GM12864 (cell line): ENCODE measurements at places on chromosomes 16 and 17.
A peak's percentile ranks its signal among the peaks of the same experiment; 100 is the strongest.

- DNase-seq, result no peak
Measured at GRCh38 chr16:84308120-84308519, 13.4 kb downstream of the WFDC1 start.

- no peak for DNase-seq
Measured at GRCh38 chr17:50642071-50642721, 7.5 kb downstream of the ABCC3 start.

DNA sequence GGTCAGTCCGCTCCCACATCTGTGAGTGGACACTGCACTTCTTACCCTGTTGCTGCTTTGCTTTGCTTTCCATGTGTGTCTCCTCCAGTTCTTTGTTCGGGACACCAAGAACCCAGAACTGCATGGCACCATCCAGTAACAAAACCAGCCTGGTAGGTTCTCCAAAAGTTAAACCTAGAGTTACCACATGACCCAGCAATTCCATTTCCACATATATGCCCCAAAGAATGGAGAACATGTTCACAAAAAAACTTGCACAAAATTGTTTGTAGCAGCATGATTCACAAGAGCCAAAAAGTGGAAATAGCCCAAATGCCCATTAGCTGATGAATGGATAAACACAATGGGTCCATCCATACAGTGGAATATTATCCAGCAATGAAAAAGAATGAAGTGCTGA, 10.3 kb upstream of the CCL22 start:
- no peak for DNase-seq

- no peak for DNase-seq
Measured at GRCh38 chr17:56675876-56676660, 82.6 kb downstream of the NOG start.

- DNase-seq, result no peak
Measured at GRCh38 chr17:21285164-21286065, 904 bp downstream of the MAP2K3 start.

DNA sequence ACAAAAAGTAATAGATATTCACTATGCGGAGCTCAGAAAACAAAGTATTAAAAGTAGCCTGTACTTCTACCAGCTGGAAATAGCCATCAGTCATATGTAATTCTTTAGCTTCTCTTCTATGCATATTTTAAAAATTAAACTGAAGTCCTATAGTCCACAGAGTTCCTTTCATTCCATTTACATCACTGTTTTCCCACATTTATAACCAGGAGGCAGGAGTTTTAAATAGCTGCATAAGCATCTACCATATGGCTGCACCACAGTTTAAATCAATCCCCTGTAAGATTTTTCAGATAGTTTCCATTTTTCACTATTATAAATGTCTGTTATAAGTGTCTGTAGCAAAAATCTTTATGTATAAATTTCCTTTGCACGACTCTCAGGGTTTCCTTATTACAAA, 45.1 kb downstream of the ZFHX3 start:
- DNase-seq, result no peak

DNA sequence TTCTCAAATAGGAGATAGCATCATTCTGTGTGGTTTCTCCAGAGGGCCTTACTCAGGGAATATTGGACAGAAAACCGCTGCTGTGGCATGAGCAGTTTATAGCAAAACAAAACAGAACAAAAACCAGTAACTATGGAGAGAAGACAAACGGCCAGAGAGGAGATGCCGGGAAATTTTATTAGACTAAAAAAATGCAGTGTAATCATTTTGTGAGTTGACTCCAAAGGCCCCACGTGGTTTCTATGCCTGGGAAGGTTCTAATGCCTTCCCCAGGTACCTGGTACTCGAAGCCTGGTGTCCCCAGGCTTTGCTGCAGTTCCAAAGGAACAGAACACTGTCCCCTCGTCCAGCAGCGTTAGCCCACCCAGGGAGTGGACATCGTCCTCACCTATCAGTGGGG, 12.9 kb upstream of the CACNG5 start:
- no peak for DNase-seq

GRCh38 chr17:47674499-47674898, 19.5 kb upstream of the TBKBP1 start:
- no peak for DNase-seq

DNA sequence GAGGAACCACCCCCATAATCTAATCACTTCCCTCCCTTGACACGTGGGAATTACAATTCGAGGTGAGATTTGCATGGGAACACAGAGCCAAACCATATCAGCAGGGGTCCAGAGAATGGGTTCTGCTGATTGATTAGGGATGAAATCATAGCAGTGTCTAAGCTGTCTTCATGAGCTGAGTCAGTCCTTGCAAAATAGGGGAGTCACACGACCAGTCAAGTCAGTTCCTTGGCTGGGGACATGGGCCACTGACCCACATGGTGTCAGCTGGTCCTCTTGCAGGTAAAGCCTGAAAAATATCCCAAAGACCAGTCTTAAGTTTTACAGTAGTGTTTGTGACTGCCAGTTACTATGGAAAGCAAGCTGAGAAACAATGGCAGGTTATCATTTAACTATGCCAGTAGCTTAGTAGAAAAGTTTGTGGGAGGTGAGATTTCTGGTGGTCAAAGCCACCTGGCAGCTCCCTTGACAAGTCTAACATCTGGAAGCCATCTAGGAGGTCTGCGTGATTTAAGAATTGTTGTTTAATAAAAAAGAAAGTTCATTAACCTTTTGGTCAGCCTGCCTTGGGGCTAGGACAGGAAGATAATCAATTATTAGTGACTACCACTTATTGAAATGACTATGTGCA, 15.7 kb upstream of the ATF7IP2 start:
- no peak for DNase-seq

DNA sequence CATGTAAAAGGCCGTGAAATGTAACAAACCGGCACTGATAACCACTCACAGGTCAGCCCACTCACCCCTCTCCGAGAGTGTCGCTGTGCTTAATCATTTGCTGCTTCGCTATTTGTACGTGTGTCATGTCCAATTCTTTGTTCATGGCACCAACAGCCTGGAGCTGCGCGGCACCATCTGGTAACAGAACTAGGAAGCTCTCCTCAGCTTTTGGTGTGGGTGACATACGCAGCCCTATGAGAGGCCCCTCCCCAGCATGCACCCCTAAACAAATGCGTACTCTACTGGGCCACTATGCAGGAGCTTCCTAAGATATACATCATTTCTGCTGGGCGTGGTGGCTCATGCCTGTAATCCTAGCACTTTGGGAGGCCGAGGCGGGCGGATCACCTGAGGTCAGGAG, 2.3 kb upstream of the PECAM1 start:
- no peak for DNase-seq

GRCh38 chr17:44197980-44198720, 1.5 kb downstream of the ATXN7L3 start:
- peak; percentile 55 for DNase-seq

- DNase-seq, result no peak
Measured at GRCh38 chr17:52032454-52032853, 126.1 kb downstream of the CA10 start.

DNA sequence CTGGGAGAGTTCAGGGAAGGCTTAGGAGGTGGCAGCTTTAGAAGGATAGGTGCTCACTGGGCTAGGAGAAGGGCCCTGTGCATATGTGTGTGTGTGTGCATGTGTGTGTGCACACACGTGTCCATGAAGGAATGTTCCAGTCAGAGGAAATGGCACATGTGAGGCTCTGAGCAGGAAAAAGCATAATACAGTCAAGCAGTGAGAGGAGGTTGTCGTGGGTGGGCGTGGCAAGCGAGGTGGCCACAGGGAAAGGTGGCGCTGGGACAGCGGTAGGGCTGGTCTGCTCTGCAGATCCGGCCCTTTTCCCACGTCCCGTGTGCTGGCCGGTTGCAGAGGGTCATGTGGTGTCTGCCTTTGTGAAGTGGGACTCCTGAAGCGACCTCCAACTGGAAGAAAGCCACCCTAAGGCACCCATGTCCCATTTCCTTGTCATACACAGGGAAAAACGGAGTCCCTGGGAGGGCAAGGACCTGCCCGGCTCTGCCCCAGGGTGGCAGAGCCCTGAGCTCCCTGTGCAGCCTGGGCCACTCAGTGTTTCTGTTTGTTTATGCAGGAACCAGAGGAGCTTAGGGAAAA, 40.1 kb downstream of the NT5M start:
- DNase-seq, result no peak

GRCh38 chr16:28106467-28107215, 43.1 kb upstream of the GSG1L start:
- DNase-seq, result no peak

DNA sequence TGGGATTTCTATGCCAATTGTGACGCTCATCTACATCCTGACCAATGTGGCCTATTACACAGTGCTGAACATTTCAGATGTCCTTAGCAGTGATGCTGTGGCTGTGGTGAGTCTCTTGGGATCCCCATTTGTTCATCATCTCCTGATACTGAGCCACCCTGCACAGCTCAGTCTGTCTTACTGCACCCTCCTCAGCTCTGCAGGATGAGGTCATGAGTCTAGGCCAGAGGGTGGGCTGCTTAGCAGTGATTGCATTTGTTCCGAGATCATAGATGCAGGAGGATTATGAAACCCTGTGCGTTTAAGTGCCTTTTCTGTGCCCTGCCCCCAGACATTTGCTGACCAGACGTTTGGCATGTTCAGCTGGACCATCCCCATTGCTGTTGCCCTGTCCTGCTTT, 19.5 kb downstream of the SLC7A6OS start:
- no peak for DNase-seq

GRCh38 chr17:17352836-17353624, 49.9 kb downstream of the NT5M start:
- no peak for DNase-seq

DNA sequence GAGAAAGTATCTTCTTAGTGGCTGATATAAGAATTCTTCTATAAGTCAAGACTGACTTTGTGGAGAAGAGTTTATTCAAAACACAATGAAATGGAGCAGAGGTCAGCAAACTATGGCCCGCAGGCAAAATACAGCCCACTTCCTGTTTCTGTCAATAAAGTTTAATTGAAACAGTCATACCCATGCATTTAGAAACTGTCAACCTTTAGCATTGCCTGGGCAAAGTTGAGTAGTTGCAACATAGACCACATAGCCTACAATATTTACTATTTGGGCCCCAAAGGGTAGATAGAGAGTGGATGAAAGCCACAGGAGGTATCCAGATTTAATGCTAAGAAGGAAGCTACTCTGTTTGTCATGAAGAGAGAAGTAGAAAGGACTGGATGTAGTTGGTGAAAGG, 38.0 kb downstream of the ACSM2B start:
- DNase-seq, result no peak

GRCh38 chr16:80034469-80034826, 433.9 kb upstream of the MAF start:
- no peak for DNase-seq

DNA sequence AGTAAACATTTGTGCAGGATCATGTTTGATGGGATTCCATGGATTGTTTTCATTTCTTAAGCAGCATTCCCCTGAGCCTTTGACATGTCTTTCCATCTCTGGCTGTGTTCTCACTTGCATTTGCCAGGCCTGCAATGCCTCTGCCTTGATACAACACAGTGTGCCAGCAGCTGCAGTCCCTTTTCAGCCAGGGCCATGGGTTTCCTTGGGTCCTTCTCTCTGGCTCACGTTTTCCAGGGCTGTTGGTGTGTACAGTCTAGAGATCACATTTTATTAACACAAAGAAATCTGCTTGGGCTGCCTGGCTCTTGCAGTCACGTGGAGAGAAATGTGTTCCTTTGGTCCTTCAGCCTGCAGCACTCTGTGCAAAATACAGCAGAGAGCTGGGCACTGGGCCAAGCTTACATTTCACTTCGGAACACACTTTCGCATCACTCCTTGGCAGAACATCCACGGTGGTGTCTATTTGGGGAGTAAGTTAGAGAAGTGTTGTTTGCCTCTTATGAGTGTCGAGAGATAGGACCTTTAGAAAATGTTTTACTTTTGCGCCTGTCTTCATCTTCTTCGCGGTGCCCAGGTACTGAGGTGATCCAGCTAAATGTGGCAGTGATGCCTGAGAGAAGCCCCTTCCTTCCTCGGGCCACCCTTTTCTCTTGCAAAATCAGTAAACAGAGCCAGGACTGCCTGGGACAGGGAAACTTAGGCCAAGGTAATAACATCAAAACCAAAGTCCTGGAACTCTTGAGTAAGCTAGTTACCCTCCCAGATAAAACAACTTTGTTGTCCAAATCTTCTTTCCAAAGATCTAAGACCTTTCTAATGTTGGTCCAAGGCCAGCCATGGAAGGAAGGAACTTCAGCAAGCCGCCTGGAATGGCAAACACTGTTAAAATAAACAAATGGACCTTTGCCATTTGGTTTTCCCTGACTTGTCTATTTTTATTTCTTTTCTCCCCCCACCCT, 20.9 kb downstream of the HLF start:
- no peak for DNase-seq

DNA sequence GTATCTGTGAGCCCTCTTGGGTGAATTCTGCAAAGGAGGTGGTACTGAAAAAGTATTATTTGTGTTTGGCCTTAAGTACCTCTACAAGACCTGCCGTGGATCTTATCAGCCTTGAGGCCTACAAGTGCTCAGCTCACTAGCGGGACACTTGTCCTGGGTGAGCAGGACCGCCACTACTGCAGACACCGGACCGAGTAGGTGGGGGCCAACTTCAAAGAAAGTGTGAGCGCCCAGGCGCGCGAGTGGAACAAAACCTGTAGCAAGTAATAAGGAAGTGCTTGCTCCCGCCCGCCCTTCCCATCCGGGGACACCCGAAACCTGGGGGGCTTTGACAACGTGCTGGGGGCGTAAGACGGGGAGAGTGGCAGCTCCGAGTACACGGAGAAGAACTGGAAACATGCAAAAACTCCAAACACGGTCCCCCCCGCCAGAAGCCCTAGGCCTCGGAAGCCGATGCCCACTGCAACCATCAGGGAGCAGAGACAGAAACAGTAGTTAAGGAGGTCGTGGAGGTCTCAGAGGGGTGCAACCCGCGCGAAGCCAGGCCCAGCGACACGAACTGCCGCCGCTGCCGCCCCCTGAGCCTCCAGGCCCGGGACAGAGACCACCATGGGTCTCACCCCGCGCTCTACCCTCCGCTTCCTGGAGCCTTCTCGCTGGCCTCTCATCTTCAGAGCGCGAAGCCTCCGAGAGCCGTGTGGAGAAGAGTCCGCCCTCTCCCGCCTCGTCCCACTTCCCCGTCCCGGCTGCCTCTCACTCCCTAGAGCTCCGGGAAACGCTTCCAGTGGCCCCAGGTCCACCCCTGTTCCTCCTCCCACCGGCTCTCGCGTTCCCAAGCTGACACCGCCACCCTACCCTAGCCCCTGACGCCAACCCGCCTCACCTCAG, 537 bp downstream of the CNOT1 start:
- peak; percentile 31 for DNase-seq

- DNase-seq, result no peak
Measured at GRCh38 chr17:12512694-12513355, 152.9 kb upstream of the MYOCD start.

DNA sequence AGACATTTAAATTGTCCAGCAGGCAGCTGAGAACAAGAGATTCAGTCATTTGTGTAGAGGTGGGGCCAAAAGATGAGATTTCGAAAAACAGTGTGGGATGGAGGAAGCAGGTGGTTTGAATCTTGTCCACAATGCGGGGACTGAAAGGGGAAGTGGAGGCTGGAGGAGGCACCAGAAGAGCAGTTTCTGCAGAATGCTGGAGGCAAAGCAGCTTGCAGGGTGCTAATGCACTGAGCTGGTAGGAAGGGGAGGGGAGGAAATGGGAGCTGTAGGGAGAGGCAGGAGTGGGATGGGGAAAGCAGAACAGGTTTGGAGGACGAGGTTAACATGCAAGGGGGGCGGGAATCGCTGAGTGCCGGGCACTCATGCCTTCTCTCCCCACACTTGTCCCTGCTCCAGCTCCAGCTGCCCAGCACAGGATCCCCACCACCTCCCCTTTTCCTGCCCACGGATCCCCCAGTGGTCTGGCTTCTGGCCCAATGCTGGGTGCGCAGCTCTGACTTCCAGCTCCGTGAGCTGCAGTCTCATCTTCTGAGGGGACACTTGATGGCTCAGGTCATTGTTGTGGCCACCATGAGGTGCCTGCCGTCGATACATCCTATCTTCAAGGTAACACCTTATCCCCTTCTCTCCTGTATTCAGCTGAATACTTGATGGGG, 9.4 kb downstream of the C17orf100 start:
- peak; percentile 68 for DNase-seq
